ENCODE measurements at places on chromosomes 11 and 22. TPM values are rescaled to one million over a fixed set of nuclear protein-coding genes. Genes with fewer than 3 reads are reported as not detected.

CD3G gene
- not detected for total RNA-seq

CEND1 gene
- total RNA-seq: 0.89 TPM

OR10AG1 gene
- total RNA-seq: not detected

OR10A2 gene
- total RNA-seq: not detected

ACTN3 gene
- total RNA-seq: under 0.01 TPM

CDCA5 gene
- total RNA-seq: 13.5 TPM

MS4A3 gene
- total RNA-seq: not detected

TSGA10IP gene
- total RNA-seq: not detected

VSTM5 gene
- 0.29 TPM for total RNA-seq

RTN3 gene
- 103 TPM for total RNA-seq

PNPLA3 gene
- total RNA-seq: 3.5 TPM

ZP1 gene
- total RNA-seq: not detected

CREB3L1 gene
- total RNA-seq: 35.7 TPM

SAC3D1 gene
- total RNA-seq: 34.0 TPM

TRIM49 gene
- total RNA-seq: not detected

PTPRCAP gene
- not detected for total RNA-seq

MMP12 gene
- total RNA-seq: not detected

SLCO2B1 gene
- not detected for total RNA-seq

NPAS4 gene
- total RNA-seq: not detected

OR52H1 gene
- total RNA-seq: not detected

CCDC89 gene
- 4.8 TPM for total RNA-seq

OLFML1 gene
- not detected for total RNA-seq

ADAMTS15 gene
- total RNA-seq: under 0.01 TPM

OR4A16 gene
- not detected for total RNA-seq

TRAPPC4 gene
- 95.9 TPM for total RNA-seq

HTR3A gene
- not detected for total RNA-seq

TESMIN gene
- total RNA-seq: 1.9 TPM

ENDOD1 gene
- 45.8 TPM for total RNA-seq

OR8B2 gene
- total RNA-seq: not detected

H19 gene
- total RNA-seq: 55.1 TPM

YAP1 gene
- total RNA-seq: 91.8 TPM

Data from myometrial cell (primary cell).